Breast epithelium (tissue), 4 donors: ENCODE measurements at places on chromosomes 7 and 10. TPM values are rescaled to one million over a fixed set of nuclear protein-coding genes. Genes with fewer than 3 reads are reported as not detected.

GRCh38 chr10:119650062-119650461, 1.1 kb upstream of the BAG3 start:
- no peak for DNase-seq

GRCh38 chr10:110802090-110802489, 69.6 kb upstream of the PDCD4 start:
- DNase-seq: no peak

GRCh38 chr7:157925383-157925875, 588.6 kb downstream of the DNAJB6 start:
- DNase-seq: no peak

DNA sequence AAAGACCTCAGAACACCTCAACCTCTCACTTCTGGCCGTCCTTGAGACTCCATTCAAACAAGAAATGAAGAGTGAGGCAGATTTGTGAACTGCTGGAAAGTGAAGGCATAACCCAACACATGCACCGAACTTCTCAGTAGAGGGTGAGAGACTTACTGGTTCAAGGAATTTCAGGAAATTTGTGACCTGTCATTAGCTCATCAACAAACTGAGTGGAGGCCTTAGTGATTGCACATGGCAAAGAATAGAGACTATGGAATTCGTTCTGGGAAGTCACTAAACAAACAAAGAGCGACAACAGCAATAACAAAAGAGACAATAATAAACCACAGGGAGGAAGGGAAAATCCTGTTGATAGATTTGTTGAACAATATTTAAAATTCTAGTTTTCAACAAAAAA, 125.0 kb upstream of the AKR1E2 start:
- DNase-seq: no peak

DNA sequence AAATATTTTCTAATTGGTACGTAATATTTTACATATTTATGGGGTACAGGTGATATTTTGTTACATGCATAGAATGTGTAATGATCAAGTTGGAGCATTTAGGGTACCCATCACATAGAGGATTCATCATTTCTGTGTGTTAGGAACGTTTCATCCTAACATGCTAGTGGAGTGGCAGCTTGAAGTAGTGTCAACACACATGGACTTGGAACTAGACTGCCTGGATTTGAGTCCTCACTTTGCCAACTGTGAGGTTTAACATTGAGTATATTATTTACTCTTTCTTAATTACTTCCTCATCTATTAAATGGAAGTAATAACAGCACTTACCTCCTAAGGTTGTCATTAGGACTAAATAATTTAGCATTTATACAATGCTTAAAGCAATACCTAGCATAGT, 241.9 kb downstream of the PLXDC2 start:
- DNase-seq: no peak

DNA sequence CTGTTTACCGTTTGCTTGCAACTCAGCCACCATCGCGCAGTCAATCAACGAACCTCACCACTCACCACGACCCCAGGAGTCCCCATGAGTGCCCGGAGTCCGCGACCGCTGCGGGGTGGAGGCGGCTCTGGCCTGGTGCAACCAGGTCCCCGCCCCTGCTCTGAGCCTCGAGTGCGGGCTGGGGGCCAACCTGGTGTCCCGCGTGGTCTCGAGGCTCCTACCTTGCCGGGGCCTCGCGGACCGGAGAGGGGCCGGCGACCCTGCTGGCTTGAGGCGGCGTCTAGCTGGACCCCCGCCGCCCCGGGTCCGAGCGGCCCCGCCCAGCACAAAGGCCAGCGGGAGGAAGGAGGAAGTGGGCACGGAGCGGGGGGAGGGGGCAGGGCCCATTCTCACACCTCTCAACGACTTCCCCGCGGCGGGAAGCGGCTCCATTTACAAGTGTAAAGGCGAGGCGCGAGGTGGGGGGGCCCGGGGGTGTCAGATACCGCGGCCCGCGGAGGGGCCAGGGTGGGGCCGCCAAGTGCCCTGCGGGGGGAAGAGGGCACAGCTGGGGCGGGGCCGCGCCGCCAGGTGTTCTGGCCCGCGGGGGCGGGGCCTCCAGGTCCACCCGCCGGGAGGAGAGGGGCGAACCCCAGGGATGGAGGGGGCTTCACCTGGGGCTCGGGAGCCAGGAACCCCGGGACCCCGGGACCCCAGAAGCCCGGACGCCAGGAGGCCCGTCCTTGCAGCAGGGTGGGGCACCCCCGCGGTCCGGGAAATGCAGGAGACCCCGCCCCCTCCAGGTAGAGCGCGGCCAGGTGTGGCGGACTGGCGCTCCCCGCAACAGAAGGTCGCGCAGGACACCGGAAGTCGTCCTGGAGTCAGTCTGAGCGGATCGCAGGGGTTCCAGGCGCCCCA, 8.6 kb downstream of the CTBP2 start:
- no peak for DNase-seq

DNA sequence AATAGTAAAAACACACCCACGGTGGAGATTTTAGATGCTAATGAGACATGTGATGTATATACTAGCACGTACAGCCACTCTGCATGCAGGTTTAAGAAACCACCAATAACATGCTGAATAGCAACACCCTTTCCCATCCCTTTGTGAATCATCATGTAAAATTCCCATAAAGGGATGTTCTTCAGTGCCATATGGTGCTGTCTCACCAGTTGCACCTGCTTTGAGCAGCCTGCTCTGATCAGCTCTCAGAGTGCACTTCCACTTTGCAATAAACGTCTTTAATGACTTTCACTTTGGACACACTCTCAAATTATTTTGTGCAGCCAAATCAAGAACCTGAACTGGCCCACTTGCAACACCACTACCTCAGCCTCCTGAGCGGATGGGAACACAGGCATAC, 615.0 kb downstream of the ANKRD7 start:
- DNase-seq: no peak

The C10orf105 gene
- total RNA-seq: 0.29 TPM

The ORAI2 gene
- total RNA-seq: 24.9 TPM
